Fibroblast of the aortic adventitia (primary cell): ENCODE measurements at places on chromosomes 5 and 9. TPM values are rescaled to one million over a fixed set of nuclear protein-coding genes. Genes with fewer than 3 reads are reported as not detected.
A peak's percentile ranks its signal among the peaks of the same experiment; 100 is the strongest.

The SLC36A3 gene
- not detected in 2 replicates for total RNA-seq

The CYSRT1 gene
- total RNA-seq: 0.36 and 0.49 TPM in 2 replicates

The SURF6 gene
- total RNA-seq: 6.9 and 13.5 TPM in 2 replicates

The MRPL22 gene
- 4.6 and 21.5 TPM in 2 replicates for total RNA-seq

The SOX30 gene
- total RNA-seq: 0.09 TPM in 1 of 2 replicates, not detected in the other

The PTBP3 gene
- 11.4 and 32.4 TPM in 2 replicates for total RNA-seq

The ECSCR gene
- total RNA-seq: 0.36 and 1.1 TPM in 2 replicates

The TAF11L13 gene
- not detected in 2 replicates for total RNA-seq

The NMUR2 gene
- total RNA-seq: not detected in 2 replicates

The SURF2 gene
- 12.5 and 33.9 TPM in 2 replicates for total RNA-seq

The EDIL3 gene
- 48.1 and 248 TPM in 2 replicates for total RNA-seq

The FAM78A gene
- total RNA-seq: 0.25 and 0.36 TPM in 2 replicates

The MAP1B gene
- 130 and 401 TPM in 2 replicates for total RNA-seq

The DNAJC21 gene
- 32.6 and 68.9 TPM in 2 replicates for total RNA-seq

The ARL14EPL gene
- total RNA-seq: 0.18 TPM in 1 of 2 replicates, not detected in the other

DNA sequence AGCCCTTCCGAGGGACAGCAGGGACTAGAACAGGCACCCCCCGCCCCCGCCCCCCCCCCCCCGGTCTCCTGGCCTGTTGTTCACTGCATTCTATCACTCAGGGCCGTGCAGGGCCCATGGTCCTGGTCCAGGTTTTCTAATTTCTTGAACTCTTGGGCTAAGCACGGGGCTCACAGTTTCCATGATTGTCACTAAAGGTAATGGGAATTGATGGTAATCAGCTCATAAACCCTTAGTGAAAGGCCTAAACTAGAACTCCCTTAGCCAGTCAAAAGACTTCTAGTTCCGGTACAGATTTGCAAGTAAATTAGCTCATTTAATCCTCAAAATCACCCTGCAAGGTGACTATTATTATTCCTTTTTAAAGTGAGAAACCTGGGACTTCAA is 14.7 kb upstream of the PWWP2A start:
- DNase-seq: no peak

- DNase-seq: peak; percentile 36
Measured at GRCh38 chr5:110784901-110785300, 46.1 kb downstream of the SLC25A46 start.

- DNase-seq: no peak
Measured at GRCh38 chr5:132060501-132061161, at the start of gene IL3. TSS of gene IL3 (plus strand) at chr5:132060655. CDS start at chr5:132060707, 52 bp downstream.

- peak; percentile 90 for DNase-seq
Measured at GRCh38 chr9:128553728-128554127, 1.3 kb downstream of the SPTAN1 start.

- DNase-seq: peak; percentile 32
Measured at GRCh38 chr9:27572566-27572917, 739 bp downstream of the C9orf72 start.

DNA sequence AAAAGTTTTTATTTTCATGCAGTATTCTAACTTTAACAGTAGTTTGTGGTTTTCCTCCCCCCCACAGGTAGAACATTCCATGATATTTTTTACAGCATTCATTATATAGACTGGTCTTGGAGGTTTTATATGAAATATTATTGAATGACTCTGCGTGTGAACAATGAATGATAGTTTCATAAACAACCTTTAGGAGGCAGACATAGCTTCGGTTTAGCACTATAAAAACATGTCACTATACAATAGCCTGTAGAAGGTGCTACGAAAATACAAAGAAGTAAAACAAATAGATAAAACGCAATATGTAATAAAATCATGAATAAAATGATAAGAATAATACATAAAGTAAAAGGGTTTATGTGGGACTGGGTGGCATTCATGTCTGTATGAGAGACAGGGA is 8.5 kb downstream of the KLF4 start:
- peak; percentile 52 for DNase-seq

GRCh38 chr5:40984884-40985283 is 75.6 kb downstream of the C7 start:
- DNase-seq: peak; percentile 57

GRCh38 chr9:128684325-128685199 is 4.5 kb upstream of the SET start:
- DNase-seq: peak; percentile 78

- peak; percentile 53 for DNase-seq
Measured at GRCh38 chr9:96383165-96383942, at the start of gene SLC35D2. TSS of gene SLC35D2 (minus strand) at chr9:96383711. CDS start at chr9:96383634, 77 bp downstream.

DNA sequence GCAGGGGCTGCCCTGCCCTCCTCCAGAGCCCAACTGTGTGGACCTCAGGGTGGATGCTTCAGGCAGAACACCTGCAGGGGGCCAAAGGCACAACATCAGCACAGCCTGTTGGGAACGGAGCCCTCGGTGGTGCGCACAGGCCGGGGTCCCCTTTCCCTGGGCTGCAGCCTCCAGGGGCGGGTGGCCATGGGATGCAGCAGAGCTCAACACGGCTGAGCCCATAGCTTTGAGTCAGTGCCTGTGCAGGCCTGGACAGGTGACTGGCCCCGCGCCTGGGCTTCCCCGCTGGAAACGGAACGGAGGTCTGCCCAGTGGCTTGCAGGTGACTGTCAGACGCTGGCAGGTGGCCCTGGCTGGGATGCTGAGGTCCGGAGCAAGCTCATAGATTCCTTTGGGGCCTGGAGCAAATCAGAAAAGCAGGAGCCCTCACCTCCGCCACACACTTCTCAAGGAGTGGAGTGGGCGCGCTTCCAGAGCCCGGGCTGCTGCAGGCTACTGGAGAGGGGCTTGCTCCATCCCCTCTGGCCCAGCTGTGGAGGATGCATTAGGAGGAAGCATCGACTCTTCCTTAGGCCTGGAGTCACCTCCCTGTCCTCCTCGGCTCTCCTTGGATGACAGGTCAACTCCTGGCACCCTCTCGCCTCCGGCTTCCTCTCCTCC is 69.8 kb upstream of the RNU6ATAC start:
- DNase-seq: no peak

- no peak for DNase-seq
Measured at GRCh38 chr5:173742432-173742816, 126.0 kb upstream of the BOD1 start.

GRCh38 chr5:31845361-31845760 is 206.4 kb downstream of the PDZD2 start:
- no peak for DNase-seq

GRCh38 chr9:128546504-128546903 is 5.9 kb upstream of the SPTAN1 start:
- DNase-seq: no peak

GRCh38 chr9:87667164-87667738 is 58.7 kb upstream of the CTSL start:
- DNase-seq: no peak

GRCh38 chr9:69549310-69550202 is 122.6 kb downstream of the APBA1 start:
- DNase-seq: peak; percentile 63

- no peak for DNase-seq
Measured at GRCh38 chr9:93828331-93829097, 126.6 kb downstream of the BARX1 start.

GRCh38 chr5:135655468-135655815 is 76.7 kb upstream of the CXCL14 start:
- no peak for DNase-seq

GRCh38 chr5:138032028-138032571 is 779 bp downstream of the FAM13B start:
- DNase-seq: peak; percentile 65

DNA sequence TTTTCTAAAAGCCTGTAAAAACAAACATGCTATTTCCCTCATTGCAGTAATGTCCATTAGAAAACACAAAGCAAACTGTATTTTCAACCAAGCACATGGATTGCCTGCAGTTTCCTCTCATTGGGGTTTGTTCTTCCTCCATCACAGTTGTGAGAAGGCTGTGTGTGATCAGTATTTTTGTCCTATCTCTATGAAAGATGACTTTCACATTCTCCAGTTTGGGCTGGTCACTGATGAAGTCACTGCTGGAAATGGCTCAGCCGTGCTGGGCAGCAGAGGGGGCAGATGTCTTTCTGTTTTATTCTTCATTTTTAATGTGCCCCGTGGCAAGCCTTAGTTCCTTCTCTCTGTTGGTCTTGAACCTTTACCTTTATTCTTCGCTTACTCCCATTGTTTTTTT is 288.9 kb upstream of the MPDZ start:
- DNase-seq: peak; percentile 63

- DNase-seq: no peak
Measured at GRCh38 chr5:63483338-63483737, 478.9 kb downstream of the HTR1A start.

- no peak for DNase-seq
Measured at GRCh38 chr5:6410421-6410820, 32.1 kb upstream of the MED10 start.

DNA sequence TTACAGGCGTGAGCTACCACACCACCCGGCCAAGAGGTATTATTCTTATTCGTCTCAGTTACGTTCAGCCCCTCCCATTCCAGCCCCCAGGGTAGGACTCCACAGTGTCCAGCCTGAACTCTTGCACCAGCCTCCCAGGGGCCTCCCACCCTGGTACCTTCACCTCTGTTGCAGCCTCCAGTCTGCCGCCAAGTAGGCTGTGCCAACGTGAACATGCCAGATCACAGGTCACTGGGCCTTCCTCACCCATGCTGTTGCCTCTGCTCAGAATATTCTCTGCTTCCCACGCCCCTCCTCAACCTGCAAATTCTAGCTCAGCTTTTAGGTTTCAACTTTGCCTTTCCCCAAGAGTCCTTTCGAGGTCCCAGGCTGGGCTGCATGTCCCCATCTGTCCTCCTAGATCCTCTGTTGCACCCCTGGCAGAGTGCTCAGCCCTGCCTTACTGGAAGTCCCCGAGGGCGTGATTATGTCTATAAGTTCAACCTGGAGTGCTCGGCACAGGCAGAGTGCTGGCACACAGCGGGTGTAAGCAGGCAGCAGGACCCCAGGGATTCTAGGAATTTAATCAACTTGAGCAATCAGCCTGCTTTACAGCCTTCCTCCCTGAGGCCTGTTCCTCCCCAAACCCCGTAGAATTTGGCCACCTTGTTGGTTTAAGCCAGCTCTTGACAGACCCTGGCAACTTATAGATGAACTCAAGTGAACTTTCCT is 13.1 kb upstream of the STXBP1 start:
- peak; percentile 16 for DNase-seq

- no peak for DNase-seq
Measured at GRCh38 chr5:118095115-118095514, 893.2 kb downstream of the DTWD2 start.

- DNase-seq: no peak
Measured at GRCh38 chr9:129888293-129889121, 53.2 kb downstream of the USP20 start.

GRCh38 chr5:124929000-124929399 is 182.6 kb upstream of the ZNF608 start:
- DNase-seq: no peak

GRCh38 chr5:180323941-180324600 is 29.1 kb downstream of the GFPT2 start:
- no peak for DNase-seq

GRCh38 chr5:41193456-41194205 is 19.7 kb downstream of the C6 start:
- peak; percentile 100 for DNase-seq

GRCh38 chr9:17571825-17572224 is 7.0 kb upstream of the SH3GL2 start:
- no peak for DNase-seq

GRCh38 chr5:149406203-149406978 is 27.3 kb upstream of the IL17B start:
- DNase-seq: peak; percentile 97

GRCh38 chr9:73219985-73220626 is 68.4 kb downstream of the ANXA1 start:
- peak; percentile 81 for DNase-seq

- no peak for DNase-seq
Measured at GRCh38 chr9:107102011-107102410, 181.1 kb upstream of the RAD23B start.

DNA sequence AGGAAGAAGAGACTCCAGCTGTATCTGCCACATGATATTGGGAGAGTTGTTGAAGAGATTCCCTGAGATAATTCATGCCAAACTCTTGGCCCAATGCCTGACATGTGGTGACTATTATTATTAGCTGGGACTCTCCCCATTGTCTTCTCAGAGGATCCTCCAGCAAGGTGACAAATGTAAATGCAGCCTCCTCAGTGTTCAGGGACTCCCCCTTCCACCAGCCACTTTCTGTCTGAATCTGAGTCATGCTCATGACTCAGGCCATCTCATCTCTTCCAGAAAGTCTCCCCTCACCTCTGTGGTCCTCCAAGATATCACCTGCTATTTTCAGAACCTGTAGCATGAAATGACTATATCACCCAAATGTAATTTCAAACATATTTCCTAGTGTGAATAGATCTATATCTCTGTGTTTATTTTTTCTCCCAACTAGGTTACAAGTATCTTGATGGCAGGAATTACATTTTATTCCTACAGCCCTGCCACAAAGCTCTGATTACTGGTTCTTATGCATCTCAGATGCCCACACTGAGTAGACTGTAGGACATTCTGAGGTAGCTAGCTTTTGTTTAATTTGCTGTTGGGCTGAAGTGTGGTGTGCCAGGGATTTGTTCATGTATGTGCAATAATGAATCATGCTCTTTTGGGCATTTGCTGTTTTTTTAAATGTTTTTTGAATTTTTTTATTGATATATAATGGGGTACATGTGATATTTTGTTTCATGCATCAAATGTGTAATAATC is 126.6 kb upstream of the IL12B start:
- DNase-seq: peak; percentile 36

GRCh38 chr9:133515615-133516255 is 9.0 kb downstream of the MYMK start:
- no peak for DNase-seq

DNA sequence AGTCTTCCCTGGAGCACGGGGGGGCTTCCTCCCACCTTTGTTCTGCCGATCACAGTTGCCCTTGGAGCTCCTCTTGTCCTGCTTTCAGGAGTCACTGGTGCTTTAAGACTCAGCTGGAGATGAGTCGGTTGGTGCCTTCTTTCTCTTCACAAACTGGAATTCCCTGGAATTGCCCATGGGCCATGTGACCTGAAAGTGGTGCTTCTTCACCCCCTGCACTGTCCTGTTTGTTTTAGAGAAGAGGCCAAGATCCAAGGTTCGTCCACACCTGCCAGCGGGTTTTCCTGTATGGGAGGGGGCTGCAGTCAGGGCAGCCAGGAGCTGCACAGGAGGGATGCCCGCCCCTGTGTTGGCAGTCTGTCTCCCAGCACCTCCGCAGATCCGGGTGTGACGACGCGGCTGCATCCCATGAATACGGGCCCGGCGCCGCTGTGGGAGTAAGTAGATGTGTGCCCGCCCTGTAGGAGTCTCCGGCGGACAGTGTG is 9.5 kb upstream of the MRPS2 start:
- DNase-seq: no peak
